Stimulated activated naive CD4-positive, alpha-beta T cell treated with Interleukin-2 at 50 U/mL for 16 hours (primary cell): ENCODE measurements at places on chromosomes 7 and 10.

DNA sequence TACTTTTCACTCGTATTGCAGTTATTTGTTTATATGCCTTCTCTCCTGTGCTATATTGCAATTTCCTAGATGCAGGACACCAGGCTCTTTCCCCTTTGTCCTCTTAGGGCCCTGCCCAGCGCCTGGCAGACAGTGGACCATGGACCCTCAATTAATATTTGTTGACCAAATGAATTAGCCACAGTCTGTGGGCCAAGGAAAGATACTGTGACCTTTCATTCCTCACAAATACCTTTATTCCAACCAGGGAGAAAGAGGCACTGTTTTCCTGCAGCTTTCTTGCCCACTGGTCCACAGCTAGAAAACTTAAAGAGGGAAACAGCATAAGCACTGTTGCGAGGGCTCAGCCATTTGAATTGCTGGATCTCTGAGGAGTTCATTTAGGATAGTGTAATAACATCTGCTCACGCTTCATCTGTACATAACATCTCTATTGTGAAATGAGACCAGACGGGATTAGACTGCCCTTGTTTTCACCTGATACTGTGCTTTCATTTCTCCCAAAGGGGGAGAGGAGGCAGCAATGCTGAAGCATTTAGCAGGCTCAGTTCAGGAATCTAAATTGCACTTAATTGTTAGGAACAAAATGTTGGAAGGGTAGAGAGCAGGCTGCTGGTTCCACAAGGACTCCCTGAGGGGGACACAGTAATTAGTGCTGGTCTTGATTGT is 46.7 kb downstream of the TNS3 start:
- no peak for DNase-seq

GRCh38 chr7:29328811-29329210 is 134.2 kb downstream of the CHN2 start:
- no peak for DNase-seq

DNA sequence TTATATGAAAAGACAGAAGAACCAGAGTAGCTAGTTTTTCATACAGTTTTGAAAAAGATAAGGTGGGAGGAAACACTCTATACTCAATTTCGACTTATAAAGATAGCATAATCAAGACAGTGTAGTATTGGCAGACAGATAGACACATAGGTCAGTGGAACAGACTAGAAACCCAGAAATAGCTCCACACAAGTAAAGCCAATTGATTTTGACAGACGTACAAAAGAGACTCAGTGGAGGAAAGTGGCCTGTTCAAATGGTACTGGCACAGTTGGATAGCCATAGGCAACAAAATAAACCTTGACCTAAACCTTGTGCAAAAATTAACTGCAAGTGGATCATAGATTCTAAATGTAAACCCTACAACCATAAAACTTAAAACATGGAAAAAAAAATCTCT is 46.8 kb downstream of the MAPK8 start:
- DNase-seq: no peak

DNA sequence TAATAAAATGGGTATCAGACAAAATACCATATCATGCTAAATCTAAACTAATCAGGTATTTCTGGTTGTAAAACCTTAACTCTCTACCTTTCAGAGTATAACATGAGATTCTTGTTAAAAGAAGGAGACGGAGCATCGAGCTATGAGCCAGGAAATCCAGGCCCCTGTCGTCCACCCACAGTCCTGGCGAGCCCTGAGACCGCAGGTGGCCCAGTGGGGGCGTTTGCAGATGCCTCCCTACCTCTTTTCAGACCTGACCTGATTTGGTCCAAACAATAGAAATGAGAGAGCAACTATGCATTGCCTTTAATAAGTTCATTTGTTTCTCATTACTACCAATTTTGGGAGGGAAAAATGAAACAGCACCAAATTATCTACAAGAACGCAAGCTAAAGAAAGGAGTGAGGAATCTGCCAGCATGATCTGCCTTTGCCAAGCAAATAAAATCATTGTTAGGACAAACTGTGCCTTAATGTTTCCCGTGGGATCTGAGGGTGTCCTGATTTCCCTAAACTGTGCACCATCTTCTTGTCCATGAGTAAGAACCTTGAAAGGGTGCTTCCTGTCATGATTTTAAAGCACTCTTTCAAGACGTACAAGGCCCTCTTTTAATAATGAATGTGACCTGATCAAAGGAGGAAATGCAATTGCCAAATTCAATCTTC is 166.7 kb downstream of the TCERG1L start:
- no peak for DNase-seq

DNA sequence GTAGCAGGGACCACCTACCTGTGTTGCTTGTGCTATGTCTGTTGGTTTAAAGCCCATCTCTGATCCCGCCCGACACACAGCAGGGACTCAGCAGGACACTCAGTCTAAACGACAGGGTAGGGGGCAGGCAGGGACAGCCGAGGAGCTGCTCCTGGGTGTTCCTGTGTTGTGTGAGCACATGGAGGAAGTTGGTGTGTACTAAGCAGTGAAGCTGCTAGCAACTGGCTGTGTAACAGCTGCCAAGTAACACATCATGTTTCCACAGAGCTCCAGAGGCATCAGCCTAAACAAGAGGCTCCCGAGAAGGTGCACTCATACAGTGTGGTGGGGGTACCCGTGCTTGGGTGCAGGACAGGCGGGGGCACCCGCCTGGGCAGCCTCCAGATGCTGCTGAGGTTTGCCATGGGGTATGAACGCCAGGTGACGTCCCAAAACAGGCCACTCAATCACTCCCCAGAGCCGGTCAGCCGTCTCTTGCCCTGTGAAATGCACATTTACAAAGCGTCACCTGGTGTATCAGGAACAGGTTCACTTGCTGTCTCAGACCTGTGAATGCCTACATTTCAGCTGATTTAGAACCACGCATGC is 59.6 kb downstream of the PTPRN2 start:
- DNase-seq: no peak

GRCh38 chr10:90062786-90063185 is 361.4 kb downstream of the KIF20B start:
- DNase-seq: no peak

GRCh38 chr10:119500821-119501220 is 41.7 kb downstream of the RGS10 start:
- no peak for DNase-seq

DNA sequence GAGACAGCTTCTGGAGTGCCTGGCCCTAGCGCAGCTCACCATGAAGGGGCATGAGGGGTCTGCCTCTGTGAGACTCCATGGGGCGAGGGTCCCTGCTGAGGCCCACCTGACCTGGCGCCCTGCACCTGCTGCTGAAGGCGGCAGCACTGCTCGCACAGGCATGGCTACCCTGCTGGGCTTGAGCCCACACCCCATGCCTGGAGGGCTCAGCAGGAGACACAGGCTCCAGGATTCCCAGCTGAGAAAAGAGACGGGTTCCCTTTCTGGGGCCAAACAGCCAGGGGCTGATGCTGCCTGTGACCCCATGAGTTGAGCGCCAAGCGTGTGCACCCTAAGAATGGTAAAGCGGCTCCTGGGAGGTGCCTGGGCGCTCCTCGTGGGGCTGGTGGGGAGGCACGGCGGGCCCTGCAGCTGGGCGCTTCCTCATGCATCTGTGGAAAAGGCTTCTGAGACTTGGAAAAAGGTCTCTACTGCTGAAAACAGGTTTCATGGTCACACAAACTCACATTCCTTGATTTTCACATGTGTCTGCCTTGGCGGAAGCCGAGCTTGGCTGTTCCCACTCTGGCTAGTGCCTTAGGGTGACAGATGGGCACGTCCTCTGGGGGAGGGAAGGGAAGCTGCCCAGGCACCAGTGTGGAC is 233.4 kb downstream of the ZMYND11 start:
- no peak for DNase-seq

- no peak for DNase-seq
Measured at GRCh38 chr7:143384661-143385631, 3.8 kb downstream of the ZYX start.

- DNase-seq: no peak
Measured at GRCh38 chr10:128377364-128377987, 251.3 kb upstream of the MKI67 start.

- no peak for DNase-seq
Measured at GRCh38 chr7:135687466-135687865, 25.2 kb downstream of the STMP1 start.

DNA sequence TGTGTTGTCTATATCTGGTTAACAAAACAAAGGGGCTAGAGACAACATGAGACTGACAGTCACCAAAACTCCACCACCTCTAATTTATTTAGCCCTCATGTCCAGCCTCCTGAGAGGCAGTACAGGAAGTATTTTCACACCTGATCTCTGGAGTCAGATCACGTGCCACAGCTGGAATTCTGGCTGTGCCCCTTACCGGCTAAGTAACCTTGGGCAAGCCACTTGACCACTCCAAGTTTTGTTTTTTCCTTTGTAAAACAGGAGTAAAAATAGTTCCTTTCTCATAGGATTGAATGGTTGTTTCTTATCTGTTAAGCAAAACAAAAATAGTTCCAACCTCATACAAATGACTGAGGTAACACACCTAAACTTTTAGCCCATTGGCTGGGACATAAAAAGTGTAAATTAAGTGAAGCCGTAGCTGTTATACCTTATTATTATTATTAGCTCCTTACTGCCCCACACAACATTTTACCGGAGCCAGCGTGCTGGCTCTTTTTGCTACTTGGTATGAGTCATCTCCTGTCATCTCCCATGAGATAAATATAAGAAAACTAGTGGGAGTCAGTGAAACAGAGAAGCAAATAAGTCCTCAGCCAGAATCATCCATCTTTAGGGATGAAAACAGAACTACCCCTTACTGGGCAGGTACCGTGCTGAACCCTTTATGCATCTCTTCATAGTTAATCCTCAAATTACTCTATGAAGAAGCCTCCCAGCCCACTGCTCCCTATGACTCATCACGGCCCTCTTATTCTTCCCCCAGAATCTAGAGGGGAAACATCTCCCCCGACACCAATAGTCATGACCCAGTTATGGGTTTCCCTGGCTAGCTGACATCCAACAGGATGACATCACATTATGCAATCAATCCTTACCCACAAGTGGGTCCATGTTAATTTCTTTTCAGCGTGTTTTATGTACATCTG is 44.9 kb downstream of the PPP1R3C start:
- no peak for DNase-seq

DNA sequence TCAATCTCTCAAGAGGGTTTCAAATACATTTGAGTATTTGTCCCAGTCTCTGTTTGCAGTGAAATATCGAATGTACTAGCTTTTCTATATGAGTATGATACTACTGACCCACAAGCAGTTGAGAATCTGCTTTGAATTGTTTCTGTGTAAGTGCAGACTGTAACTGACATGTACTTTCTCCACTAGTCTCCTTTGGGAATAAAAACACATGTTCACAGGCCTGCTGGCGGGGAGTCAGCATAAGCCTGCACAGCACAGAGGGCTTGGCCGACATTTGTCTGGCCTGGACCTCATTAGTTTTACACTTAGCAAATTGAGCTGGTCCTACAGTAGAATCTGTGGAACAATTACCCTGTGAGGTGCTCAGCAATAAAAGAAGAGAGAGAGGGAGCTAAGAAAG is 72.6 kb downstream of the ITGB8 start:
- no peak for DNase-seq

DNA sequence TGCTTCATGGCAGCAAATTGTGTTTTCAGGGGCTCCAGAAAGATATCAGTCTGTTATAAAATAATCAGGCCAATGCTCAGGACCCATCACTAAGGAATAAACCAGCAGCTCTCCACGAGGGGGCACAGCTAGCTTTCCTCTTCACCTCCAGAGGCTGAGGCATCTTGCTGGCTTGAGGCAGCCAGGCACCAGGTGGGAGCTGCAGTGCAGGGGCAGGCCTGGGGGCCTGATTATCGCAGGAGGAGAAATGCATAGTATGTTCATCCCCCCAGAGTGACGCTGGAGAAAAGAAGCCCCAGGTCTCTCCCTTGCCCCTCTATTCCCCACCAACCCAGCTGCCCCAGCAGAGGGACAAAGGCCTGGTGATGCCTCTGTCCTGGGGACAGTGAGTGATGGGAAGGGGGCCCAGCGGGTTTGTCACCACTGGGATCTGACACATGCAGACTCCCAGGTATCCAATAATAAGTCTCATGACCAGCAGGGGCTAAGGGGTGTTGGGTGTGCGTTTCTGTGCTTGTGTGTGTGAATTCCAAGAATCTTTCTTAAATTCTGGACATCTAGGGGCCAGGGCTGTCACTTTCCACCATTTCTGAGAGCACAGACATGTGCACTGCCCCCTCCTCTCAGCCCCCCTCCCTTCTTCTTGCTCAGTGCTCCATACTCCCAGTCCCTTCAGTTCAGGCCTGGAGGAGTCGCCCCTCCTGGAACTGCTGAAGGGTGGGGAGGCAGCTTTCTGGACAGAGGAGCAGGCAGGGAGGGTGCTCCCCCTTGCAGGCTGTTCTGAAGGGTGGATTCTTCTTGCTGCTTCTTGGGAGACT is 128.1 kb upstream of the FAM20C start:
- DNase-seq: no peak

DNA sequence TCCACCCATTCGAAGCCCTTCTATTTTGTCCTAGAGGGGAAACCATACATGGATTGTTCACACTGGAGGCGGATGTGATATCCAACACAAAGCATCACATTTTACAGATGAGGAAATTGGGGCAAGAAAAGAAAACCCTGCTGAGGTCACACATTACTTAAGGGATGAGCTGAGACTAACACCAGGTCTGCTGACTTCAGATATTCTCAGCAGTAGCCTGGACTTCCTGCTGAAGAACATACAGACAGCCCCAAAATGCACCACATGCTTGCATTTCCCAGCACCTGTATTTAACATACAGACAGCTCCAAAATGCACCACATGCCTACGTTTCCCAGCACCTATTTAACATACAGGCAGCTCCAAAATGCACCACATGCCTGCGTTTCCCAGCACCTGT is 11.2 kb downstream of the GIMAP5 start:
- no peak for DNase-seq

DNA sequence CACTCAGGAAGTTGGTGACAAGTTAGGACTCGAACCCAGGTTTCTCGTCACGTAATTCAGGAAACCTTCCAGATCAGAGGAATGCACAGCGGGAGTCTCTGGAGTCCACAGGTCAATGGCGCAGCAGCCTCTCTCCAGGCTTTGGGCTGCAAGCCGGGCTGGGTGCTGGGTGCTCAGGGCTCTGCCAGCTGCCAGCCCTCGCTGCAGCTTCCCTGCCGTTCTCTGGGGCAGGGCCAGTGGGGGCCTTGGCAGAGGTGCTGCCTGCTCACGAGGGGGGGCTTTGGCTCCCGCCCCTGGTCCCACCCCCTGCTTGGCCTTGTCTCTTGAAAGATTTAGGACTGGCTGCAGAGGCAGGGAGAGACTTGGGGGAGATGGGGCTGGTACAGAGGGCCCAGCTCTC is at the start of gene TACR2:
TACR2 (minus strand) TSS at position 224 of the 400 bp plus-strand sequence. CDS start 595 bp downstream, outside the sequence.
- no peak for DNase-seq

DNA sequence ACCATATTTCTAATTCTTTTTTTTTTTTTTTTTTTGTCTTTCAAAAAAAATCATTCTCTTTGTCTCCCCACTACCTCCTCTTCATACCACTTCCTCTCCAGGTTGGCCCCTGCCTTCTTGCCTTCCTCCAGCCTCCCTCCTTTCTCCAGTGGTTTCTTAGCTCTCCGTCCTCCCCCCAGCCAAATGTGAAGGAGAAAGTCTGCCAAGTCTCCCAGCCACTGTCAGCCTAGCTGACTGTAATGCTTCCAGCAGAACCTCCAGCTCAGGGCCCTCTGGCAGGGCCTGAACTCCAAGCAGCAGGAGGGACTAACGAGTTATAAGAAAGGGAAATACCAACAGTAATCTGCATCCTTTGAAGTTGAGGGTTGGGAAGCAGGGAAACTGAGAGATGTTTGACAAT is 35.5 kb upstream of the BICC1 start:
- no peak for DNase-seq

GRCh38 chr7:17815318-17815717 is 125.0 kb downstream of the SNX13 start:
- DNase-seq: no peak
